Activated CD4-positive, alpha-beta T cell treated with anti-CD3 and anti-CD28 coated beads for 24 hours (primary cell): ENCODE measurements at places on chromosomes 6 and 20.
A peak's percentile ranks its signal among the peaks of the same experiment; 100 is the strongest.

DNA sequence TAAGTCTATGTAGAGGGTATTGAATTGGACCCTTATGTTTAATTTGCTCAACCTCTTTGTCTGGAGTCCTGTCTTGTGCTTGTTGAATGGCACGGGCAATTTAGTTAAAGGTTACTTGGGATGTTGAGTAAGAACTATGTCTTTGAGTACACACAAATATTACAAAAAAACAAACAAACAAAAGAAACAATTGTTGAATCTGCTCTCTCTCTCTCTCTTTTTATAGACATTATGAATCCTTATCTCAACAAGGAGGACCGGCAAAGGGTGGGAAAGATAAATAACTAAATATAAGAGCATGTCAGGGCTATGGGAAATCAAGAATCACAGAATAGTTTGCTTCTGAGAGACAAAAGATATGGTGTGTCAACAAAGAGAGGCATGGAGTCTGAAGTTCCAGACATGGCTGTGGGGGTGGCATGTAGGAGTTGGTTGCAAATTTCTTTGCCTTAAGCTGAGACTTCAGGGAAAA, 608.6 kb downstream of the UTRN start:
- no peak for DNase-seq

- no peak for DNase-seq
These were observed 31.4 kb downstream of the STK38 start for GRCh38 chr6:36515844-36516243.

- no peak for DNase-seq
These were observed 24.0 kb downstream of the STK35 start for GRCh38 chr20:2125474-2126112.

- DNase-seq, result no peak
These were observed 8.9 kb downstream of the CYP21A2 start for GRCh38 chr6:32047084-32047478.

DNA sequence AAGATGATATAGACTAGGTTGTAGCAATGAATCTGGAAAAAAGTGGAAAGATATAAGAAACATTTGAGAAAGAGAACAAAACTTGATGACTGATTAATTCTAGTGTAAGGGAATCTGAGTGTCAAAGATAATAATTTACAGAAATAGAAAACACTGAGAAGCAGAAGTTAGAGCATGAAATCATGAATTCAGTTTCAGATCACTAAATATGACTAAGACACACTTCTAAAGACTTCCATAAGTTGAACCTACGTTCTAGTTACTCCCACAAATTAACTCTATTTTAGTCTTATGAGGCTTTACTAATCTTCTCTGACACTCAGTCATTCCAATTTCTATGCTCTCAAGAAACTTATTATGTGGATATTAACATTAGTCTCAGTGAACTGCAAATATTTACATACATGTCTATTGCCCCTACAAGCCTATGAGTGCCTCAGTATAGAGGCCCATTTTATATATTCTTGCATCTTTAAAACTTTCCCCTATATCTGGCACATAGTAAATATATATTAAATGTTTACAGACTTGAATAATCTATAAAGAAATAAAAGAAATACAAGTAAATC, 30.4 kb downstream of the IBTK start:
- DNase-seq, result no peak

DNA sequence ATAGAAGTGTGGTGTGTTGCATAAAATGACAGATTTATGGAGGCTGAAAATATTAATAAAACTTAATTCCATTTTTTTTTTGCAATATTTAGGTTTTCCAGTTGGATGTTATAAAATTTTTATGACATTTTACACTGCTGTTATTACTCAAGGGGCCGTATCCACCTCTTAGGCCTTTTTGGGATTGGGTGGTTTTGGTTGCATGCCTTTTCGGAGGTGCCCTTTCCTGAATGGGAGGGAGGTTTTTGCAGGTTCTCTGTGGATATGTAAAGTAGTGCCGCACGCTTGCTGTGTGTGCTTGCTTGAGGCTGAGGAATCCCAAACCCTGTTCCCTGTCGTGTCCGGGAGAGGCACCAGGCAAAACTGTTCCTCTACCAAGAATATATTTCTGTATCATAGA, 6.8 kb downstream of the ARID1B start:
- no peak for DNase-seq

GRCh38 chr6:112833581-112834131, 486.5 kb downstream of the RFPL4B start:
- DNase-seq, result no peak

DNA sequence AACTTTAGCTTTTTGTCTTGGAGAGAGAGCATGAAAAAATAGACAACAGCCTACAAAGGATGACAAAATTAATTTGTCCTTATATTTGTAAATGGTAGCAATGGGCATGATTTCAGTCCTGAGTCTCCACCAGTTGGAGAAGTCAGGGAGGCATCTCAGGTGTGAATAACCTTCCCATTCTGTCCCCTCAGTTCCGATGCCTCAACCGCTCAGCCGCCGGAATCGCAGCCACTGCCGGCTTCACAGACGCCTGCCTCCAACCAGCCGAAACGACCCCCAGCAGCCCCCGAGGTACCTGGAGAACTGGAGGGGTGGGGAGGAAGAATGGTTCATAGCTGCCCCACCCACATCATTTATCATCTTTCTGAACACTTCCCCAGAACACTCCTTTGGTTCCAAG, 3.6 kb downstream of the PRRC2A start:
- no peak for DNase-seq

DNA sequence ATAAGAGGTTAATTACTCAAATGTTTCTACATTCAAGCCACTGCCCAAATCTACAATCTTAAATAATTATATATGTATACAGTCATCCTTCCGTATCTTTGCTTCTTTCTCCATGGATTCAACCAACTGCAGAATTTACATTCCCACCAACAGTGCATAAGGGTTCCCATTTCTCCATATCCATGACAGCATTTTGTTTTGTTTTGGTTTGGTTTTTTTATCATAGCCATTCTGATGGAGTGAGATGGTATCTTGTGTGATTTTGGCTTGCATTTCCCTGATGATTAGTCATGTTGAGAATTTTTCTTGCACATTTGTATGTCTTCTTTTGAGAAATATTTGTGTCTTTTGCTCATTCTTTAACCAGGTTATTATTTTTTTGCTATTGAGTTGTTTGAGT, 198.5 kb downstream of the C6orf118 start:
- DNase-seq, result no peak

- DNase-seq, result no peak
These were observed 785 bp upstream of the THBD start for GRCh38 chr20:23050076-23050838.

GRCh38 chr6:30983439-30983838, at the start of gene MUC21:
Gene MUC21, plus strand, starts transcription at chr6:30983718. Its CDS starts 241 bp downstream, at chr6:30983959.
- DNase-seq, result no peak

- DNase-seq, result no peak
These were observed 423.2 kb downstream of the RFPL4B start for GRCh38 chr6:112770308-112770707.

- DNase-seq, result no peak
These were observed 1.1 kb upstream of the FAM162B start for GRCh38 chr6:116766506-116767176.

GRCh38 chr20:47764154-47764733, 21.0 kb downstream of the SULF2 start:
- no peak for DNase-seq

- DNase-seq, result peak; percentile 45
These were observed 55.7 kb upstream of the SLC23A2 start for GRCh38 chr20:5056801-5057599.

GRCh38 chr20:33648396-33649004, 13.6 kb upstream of the C20orf144 start:
- no peak for DNase-seq

- DNase-seq, result no peak
These were observed 44.1 kb upstream of the FUCA2 start for GRCh38 chr6:143555582-143555981.

DNA sequence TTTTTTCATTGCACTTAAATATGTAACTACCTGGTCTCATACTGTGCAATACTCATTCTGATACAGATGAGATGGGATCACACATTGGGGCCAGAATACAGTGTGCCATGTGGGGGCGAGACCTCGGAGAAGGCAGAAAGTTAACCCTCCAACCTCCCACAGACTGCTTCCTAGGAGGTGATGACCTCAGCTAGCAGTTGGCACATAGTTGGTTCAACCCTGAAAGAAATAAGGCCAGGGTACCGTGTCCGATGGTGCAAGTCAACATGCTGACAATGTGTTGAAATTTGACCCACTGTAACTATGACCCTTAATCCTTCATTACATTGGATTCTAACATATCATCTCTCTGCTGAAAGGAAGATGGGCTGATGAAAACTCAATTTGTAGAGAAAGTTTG, 61.9 kb downstream of the GJA10 start:
- DNase-seq, result no peak

DNA sequence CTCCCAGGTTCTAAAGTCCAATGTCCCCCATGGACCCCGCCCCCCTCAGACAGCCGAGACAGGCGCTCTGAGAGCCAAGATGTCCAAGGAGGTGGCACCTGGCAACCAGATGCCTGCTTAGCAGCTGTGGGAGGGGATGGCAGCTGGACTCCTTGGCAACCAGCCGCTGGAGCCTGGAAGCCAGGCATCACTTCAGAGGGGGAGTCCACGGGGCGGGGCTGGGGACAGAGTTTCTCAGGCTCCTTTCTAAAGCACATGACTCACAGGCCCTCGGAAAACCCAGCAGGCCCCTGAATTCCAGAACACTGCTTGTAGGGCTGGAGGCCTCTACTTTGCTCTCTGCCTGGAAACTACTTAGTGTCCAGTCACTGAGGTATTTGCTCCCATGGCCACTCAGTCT, 51.5 kb downstream of the PREX1 start:
- DNase-seq, result no peak

DNA sequence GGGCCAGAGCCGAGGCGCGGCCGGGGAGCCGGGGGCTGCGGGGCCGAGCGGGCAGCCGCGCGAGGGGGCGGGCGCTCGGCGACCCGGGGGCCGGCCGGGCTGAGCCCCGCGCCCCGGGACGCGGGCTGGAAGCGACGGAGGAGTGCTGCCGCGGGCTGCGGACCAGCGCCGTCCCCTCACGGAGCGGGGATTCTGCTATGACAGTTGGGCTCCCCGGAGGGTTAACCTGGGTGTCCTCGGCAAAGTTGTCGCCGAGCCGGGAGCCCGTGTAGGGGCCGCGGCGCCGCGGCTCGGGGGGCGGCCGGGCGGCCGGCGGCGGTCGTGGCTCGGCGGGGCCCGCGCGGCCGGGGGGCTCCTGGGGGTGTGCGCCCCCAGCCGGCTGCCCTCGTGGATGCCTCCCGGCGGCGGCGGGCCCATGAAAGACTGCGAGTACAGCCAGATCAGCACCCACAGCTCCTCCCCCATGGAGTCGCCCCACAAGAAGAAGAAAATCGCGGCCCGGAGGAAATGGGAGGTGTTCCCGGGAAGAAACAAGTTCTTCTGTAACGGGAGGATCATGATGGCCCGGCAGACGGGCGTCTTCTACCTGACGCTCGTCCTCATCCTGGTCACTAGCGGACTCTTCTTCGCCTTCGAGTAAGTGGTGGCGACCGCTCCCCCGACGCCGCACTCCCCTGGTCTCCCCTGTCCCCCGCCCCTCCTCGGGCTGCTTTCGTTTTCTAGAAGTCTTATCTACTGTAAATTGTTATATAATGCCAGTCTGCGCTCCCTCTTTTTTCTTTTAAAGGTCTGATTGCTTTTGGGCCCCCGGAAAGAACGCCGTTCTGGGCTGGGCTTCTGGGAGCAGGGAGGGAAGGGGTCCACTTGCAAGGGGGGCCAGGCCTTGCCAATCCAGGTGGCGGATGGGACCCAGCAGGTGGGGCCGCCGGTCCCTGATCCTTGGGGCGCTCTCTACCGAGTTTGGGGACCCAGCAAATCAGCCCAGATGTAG, 936 bp downstream of the ZDHHC14 start:
- DNase-seq, result peak; percentile 40

GRCh38 chr6:77650098-77650663, 2.7 kb upstream of the MEI4 start:
- no peak for DNase-seq

- no peak for DNase-seq
These were observed 77.5 kb downstream of the NCOA7 start for GRCh38 chr6:125868252-125868651.

DNA sequence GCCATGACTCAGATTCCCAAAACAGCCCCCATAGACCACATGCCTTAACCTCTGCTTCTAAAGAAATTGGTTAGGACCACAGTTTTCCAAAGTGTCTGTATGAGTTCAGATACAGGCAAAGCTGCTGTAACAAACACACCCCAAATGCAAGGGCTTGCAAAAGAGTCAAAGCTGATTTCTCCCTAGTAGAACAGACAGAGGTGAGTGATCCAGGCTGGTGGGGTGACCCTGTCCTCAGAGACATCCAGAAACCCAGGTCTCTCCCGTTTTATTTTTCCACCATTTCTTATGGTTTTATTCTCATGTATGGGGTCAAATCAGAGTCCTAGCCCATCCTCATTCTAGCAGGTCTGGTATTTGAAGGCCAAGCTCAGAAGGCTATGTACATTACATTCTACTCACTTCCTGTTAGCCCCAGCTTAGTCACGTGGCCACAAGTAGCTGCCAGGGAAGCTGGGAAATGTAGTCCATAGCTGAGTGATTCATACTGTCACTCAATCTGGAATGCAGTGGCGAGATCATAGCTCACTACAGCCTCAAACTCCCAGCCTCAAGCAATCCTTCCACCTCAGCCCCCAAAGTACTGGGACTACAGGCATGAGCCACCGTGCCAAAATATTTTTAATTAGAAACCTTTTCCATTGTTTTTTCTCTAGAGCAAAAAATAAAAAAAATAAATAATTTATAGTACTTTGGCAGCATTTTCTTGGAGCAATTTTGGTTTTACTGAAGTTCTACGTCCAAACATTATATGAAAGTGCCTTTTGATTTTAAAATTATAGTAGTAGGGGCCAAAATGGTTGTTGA, 175.2 kb downstream of the ZMYND8 start:
- DNase-seq, result no peak

DNA sequence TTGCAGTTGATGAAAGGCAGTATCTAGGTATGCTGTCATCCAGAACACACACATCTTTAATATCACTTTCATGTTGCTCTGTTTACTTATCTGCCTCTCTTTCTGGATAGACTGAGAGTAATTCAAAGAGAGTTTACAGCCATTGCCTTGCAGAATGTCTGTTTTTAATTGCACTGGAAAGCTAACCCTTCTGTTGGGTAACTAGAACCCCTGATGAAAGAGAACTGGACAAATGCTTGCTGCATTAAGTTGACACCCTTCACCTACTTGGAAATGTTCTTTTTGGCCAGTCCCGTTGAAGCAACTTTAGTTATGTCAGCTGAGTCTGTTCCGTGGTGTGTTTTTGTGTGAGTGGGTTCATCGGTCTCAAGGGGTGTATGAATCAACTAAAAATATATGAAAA, 383.8 kb upstream of the CITED2 start:
- no peak for DNase-seq

DNA sequence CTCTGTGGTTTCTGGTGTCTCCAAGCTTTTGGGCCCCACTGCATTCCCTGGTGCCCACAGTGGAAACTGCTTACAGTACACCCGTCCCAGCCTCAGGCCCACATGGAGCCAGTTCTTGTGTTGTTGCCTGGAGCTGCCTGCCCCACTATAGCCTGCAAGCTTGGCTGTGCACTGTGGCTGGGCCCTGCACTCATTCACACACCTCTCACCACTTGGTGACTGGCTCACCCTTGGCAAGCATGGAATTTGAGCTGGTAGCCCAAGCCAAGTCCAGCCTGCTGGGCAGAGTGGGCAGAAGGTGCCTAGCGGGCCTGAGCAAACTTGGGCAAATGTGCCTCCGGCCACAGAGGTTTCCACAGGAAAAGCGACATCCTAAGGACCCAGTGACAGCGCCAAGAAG, 472.3 kb downstream of the MMUT start:
- DNase-seq, result no peak

GRCh38 chr6:3340358-3340802, 81.6 kb downstream of the PSMG4 start:
- no peak for DNase-seq
